ENCODE measurements at places on chromosomes 5 and 9.

GRCh38 chr5:147555176-147555575, 45.3 kb upstream of the DPYSL3 start:
- no peak for DNase-seq

DNA sequence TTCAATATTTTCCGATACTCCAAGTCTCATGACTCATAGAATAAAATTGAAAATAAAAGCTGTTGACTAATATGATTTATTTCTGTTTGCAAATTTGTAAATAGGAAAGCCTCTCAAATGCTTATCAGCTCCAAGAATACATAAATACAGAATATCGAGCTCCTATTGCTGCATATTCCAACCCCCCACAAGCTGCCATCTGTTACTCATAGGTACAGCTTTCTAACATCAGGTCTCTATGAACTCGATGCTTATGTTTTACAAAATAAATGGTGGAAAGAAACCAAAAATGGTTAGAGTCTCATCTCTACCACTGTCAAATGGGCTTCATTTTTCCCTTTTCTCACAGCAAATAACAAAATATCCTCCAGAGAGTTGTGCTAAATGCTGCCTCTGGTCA, 631.6 kb upstream of the CDH18 start:
- DNase-seq = no peak

DNA sequence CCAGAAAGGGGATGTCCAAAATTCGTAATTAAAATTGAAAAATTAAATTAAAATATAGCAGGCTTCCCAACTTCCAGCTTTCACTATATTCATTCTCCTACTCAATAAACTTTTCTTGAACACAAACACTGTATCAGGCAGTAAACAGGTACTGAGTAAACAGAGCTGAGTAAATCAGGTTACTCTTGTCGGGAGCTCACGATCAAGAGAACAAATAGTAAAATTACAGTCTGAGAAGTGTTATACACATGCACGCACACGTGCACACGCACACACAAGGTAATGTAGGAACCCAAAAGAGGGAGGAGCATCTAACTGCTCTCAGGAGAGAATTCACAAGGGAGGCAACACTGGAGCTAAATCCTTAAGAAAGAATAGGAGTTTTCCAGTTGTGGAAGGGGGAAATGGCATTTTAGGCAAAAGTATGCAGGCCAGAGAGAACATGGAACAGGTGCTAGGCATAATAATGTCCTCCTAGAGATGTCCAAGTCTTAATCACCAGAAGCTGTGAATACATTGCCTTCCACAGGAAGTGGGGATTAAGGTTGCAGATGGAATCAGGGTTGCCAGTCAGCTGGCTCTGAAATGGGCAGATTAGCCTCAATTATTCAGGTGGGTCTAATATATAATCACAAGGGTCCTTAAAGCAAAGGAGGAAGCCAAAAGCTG, 598.8 kb upstream of the BRINP1 start:
- no peak for DNase-seq

GRCh38 chr5:135375040-135375793, 23.8 kb downstream of the MACROH2A1 start:
- no peak for DNase-seq

DNA sequence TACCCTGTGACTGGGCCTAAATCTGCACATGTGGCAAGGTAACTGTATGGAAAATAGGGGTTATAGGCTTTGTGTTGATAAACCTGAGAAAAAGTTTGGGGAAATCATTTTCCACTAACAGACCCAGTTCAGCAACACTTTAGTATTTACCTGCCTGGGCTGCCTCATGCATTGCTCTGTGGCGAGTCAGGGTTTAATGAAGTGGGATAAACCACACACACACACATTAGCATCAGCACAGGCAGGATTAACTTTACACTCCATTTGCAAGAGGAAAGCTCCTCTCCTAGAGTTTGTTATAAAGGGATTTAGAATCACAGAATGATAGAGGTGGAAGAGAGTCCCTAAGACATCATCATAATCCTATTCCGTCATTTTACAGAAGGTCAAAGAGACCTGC, 20.0 kb upstream of the ZCCHC7 start:
- DNase-seq = no peak

All from C1 segment of cervical spinal cord (tissue), 14 donors.